ENCODE measurements at places on chromosomes 4 and X.

- H3K4me1 ChIP-seq: peaks cover 14% of the 10 kb centered on the region
- no peak for DNase-seq
- H3K27ac ChIP-seq: no peak overlapping the region
- H3K27me3 ChIP-seq: no peaks in the 10 kb centered on the region
These were observed 4.7 kb downstream of the FAM120C start for GRCh38 chrX:54178100-54178940.

- no peaks in the 10 kb centered on the region for H3K27me3 ChIP-seq
- no peak for DNase-seq
- no peak overlapping the region for H3K4me3 ChIP-seq
- H3K36me3 ChIP-seq: no peaks in the 10 kb centered on the region
These were observed 64.9 kb downstream of the ANKRD17 start for GRCh38 chr4:73193659-73194058.

GRCh38 chrX:4674028-4674782, 960.8 kb upstream of the PRKX start:
- H3K36me3 ChIP-seq: no peaks in the 10 kb centered on the region
- no peak overlapping the region for H3K27ac ChIP-seq
- H3K4me3 ChIP-seq: no peak overlapping the region
- H3K27me3 ChIP-seq: no peaks in the 10 kb centered on the region

- H3K36me3 ChIP-seq: no peaks in the 10 kb centered on the region
- H3K27ac ChIP-seq: no peak overlapping the region
- H3K4me1 ChIP-seq: peaks cover 3% of the 10 kb centered on the region
- no peaks in the 10 kb centered on the region for H3K27me3 ChIP-seq
These were observed 286.4 kb downstream of the BCOR start for GRCh38 chrX:39811376-39811775.

GRCh38 chrX:9759337-9759736, 6.3 kb downstream of the GPR143 start:
- no peaks in the 10 kb centered on the region for H3K4me1 ChIP-seq
- no peaks in the 10 kb centered on the region for H3K27me3 ChIP-seq
- no peaks in the 10 kb centered on the region for H3K36me3 ChIP-seq
- no peak overlapping the region for H3K27ac ChIP-seq
- no peak overlapping the region for H3K4me3 ChIP-seq
- DNase-seq: no peak

DNA sequence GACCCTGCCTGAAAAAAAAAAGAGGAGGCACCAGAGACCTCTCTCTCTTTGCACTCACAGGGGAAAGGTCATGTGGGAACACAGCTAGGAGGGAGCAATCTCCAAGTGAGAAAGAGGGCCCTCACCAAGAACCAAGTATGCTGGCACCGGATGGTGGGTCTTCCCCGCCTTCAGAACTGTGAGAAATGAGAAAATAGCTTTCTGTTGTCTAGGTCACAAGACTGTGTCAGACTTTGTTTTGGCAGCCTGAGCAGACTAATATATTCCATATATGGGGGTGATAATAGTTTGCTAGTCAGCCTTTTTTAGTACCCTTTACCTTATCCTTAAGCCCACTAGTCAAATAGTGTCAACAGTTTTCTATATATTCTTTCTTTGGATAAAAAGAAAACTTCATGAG, 193.0 kb downstream of the TRIML1 start:
- no peaks in the 10 kb centered on the region for H3K27me3 ChIP-seq
- DNase-seq: no peak
- no peak overlapping the region for H3K27ac ChIP-seq
- H3K4me3 ChIP-seq: no peak overlapping the region
- H3K4me1 ChIP-seq: no peaks in the 10 kb centered on the region
- H3K36me3 ChIP-seq: no peaks in the 10 kb centered on the region

DNA sequence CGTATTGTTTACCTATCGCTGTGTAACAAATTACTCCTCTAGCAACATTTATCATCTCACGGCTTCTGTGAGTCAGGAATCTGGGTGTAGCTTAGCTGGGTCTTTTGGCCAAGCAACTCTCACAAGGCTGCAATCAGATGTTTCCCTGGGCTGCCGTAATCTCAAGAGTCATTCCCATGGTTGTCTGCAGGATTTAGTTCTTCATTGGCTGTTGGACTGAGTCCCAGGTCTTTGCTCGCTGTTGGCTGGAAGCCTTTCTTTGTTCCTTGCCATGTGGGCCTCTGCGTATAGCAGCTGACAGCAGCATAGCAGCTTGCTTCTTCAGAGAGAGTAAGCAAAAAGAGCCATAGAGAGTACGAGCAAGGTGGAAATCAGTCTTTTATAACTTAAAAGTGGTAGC, 16.8 kb downstream of the POLR2B start:
- H3K27ac ChIP-seq: no peak overlapping the region
- no peaks in the 10 kb centered on the region for H3K4me1 ChIP-seq
- H3K4me3 ChIP-seq: no peak overlapping the region
- DNase-seq: no peak

DNA sequence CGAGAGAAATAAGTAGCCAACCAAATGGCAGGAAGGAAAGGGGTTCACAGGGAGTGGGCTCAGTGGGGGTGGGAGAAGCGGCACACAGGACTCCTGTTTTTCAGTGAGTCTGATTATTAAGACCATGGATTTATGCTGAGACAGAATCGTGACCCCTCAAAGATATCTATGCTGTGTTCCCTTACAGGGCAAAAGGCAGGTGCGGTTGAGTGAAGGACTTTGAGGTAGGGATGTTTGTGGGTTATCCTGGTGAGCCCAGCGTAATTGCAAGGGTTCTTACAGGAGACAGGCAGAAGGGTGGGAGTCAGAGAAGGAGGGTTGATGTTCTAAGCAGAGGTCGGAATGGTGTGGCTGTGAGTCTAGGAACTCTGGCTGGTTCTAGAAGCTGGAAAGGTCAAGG, 73.0 kb downstream of the EVC start:
- no peak overlapping the region for H3K4me3 ChIP-seq
- peaks cover 9% of the 10 kb centered on the region for H3K36me3 ChIP-seq
- no peaks in the 10 kb centered on the region for H3K4me1 ChIP-seq

DNA sequence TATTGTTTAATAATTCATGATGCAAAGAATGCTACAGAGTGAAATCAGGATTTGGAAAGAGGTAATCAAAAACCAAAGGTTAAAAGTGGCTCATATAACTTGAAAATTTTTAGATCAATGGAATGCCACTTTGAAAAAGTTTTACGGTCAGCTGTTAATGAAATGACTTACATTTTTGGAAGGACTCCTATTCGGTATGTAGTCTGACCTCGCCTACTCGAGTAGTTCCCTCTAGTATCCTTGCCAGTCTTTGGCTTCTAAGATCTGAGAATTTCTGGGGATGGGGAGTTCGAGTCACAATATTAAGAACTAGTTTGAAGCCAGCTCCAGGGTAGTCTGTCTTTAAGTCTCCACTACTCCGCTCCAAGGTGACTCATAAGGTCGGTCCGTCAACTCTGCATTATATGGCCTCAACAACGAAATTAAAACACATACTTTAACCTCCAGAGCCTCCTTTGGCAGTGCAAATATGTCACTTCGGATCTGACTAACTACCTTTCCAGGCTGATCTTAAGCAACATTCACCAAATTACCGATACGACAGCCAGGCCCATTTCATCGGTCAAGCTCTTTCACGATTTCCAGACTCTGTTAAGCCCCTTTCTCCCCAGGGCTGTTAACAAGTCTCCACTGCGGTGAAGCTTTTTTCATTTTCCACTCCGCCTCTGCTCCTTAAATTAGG, 733 bp upstream of the NAA15 start:
- H3K4me3 ChIP-seq: peak overlapping the region; percentile 84
- H3K36me3 ChIP-seq: no peaks in the 10 kb centered on the region
- H3K27ac ChIP-seq: peak overlapping the region; percentile 93
- no peaks in the 10 kb centered on the region for H3K27me3 ChIP-seq
- DNase-seq: no peak

DNA sequence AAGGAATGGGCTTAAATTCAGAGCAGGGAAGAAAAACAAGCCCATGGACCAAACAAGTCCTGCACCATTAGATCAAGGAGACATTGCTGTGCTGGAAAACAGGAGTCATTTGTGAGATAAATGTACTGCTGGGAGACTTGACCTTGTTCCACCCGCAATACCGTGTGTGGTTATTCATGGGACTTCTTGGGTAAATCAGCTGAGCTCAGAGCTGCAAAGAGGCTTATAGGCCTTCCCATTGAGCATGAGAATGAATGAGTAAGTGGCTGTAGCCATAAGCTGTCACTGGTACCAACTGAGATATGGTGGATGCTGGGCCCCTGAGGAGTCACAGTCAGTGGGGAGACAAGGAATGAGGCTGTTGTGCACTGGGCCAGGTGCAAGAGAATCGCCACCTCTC, 2.3 kb upstream of the CYTL1 start:
- DNase-seq: no peak
- no peaks in the 10 kb centered on the region for H3K27me3 ChIP-seq
- no peak overlapping the region for H3K27ac ChIP-seq
- no peak overlapping the region for H3K4me3 ChIP-seq

- no peaks in the 10 kb centered on the region for H3K4me1 ChIP-seq
- H3K36me3 ChIP-seq: no peaks in the 10 kb centered on the region
- DNase-seq: no peak
These were observed 93.3 kb downstream of the RASGEF1B start for GRCh38 chr4:81378386-81378785.

DNA sequence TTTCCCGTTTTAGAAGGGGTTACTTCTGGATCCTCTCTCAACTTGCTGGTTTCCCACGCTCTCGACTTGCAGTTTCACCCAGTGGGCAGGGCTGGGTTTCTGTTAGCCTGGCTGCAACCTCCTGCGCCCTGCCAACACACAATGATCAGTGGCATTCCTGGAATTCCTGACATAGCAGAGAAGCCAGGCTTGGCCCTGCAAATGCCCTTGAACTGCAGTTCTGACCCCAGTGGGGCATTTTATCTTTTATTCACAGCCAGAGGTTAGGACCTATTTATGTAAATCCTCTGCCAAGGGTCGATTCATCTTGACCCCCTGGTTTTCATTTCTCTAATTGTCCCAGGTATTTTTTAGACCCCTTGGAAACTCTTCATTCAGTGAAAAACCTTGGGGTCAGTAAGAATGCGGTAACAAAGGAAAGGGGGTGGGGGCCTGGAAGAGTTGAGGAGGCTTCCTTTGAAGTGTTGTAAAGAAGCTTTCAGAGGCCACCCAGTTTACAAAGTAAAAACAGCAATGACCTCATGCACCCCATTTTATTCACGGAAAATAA, 217.6 kb downstream of the ZNF674 start:
- H3K27me3 ChIP-seq: no peaks in the 10 kb centered on the region
- no peaks in the 10 kb centered on the region for H3K4me1 ChIP-seq
- peak; percentile 68 for DNase-seq

DNA sequence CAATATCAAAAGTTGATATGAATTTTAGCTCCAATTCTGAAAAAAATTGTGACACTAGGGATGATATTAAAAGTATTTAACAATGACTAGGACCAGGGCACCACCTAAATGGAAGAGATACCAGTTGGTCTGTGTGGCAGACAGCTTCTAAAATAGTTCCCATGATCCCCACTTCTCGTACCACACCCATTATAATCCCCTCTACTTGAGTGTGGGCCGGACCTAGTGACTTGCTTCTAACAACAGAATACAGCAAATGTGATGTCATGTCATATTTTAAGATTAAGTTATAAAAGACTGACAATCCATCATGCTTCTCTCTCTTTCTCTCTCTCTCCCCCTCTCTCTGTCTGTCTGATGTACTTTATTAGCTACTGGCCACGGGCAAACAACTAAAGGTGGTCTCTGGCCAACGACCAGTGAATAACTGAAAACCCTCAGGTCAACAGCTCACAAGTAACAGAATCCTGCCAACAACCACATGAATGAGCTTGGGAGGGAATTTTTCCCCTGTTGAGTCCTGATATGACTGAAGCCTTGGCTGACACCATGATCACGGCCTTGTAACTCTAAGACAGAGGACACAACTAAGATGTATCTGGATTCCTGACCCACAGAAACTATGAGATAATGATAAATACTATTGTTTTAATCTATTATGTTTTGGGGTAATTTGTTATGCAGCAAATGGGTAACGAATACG, 34.4 kb downstream of the FAM13A start:
- H3K4me3 ChIP-seq: no peak overlapping the region
- H3K27me3 ChIP-seq: no peaks in the 10 kb centered on the region
- no peaks in the 10 kb centered on the region for H3K4me1 ChIP-seq
- DNase-seq: no peak

- H3K4me1 ChIP-seq: peaks cover 5% of the 10 kb centered on the region
- no peak for DNase-seq
- H3K27me3 ChIP-seq: no peaks in the 10 kb centered on the region
- no peaks in the 10 kb centered on the region for H3K36me3 ChIP-seq
- H3K4me3 ChIP-seq: no peak overlapping the region
- no peak overlapping the region for H3K27ac ChIP-seq
These were observed 40.8 kb downstream of the LAMP2 start for GRCh38 chrX:120428309-120428708.

- no peaks in the 10 kb centered on the region for H3K4me1 ChIP-seq
- no peak overlapping the region for H3K27ac ChIP-seq
- DNase-seq: no peak
- H3K4me3 ChIP-seq: no peak overlapping the region
- H3K36me3 ChIP-seq: no peaks in the 10 kb centered on the region
These were observed 109.7 kb downstream of the SNCA start for GRCh38 chr4:89727238-89727637.

- DNase-seq: no peak
- no peaks in the 10 kb centered on the region for H3K27me3 ChIP-seq
- no peaks in the 10 kb centered on the region for H3K4me1 ChIP-seq
- H3K4me3 ChIP-seq: no peak overlapping the region
These were observed 2.8 kb downstream of the GK start for GRCh38 chrX:30655991-30656390.

GRCh38 chr4:137700072-137700471, 167.8 kb upstream of the PCDH18 start:
- H3K27ac ChIP-seq: no peak overlapping the region
- no peak for DNase-seq
- H3K4me3 ChIP-seq: no peak overlapping the region
- H3K36me3 ChIP-seq: no peaks in the 10 kb centered on the region
- H3K27me3 ChIP-seq: no peaks in the 10 kb centered on the region
- no peaks in the 10 kb centered on the region for H3K4me1 ChIP-seq

DNA sequence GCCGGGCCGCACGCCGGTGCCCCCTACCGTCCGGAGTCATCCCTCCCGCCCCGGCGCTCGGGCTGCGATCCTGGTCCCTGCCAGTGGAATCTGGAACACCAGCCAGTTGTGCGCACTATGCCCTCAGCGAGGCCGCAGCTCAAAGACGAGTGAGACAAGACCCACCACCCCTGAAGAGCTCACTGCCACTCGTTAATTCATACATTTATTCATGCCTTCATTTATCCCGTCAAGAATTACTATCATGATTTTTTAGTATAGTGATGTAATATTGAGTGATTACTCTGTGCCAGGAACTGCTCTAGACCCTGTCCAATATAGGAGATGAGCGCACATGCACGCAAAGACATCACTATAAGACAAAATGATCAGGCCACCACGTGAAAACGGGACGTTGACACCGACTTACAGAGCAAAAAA, 247 bp upstream of the PPA2 start:
- no peaks in the 10 kb centered on the region for H3K36me3 ChIP-seq
- no peaks in the 10 kb centered on the region for H3K27me3 ChIP-seq
- peaks cover 29% of the 10 kb centered on the region for H3K4me1 ChIP-seq

GRCh38 chr4:4349867-4350266, 37.0 kb upstream of the NSG1 start:
- no peaks in the 10 kb centered on the region for H3K36me3 ChIP-seq
- H3K4me3 ChIP-seq: no peak overlapping the region
- H3K27me3 ChIP-seq: no peaks in the 10 kb centered on the region
- H3K27ac ChIP-seq: no peak overlapping the region
- no peaks in the 10 kb centered on the region for H3K4me1 ChIP-seq
- no peak for DNase-seq

Measured in upper lobe of right lung (tissue), 1 donor.